CD4-positive, alpha-beta memory T cell (primary cell): ENCODE measurements at places on chromosomes 1 and 21. TPM values are rescaled to one million over a fixed set of nuclear protein-coding genes. Genes with fewer than 3 reads are reported as not detected.
A peak's percentile ranks its signal among the peaks of the same experiment; 100 is the strongest.

- no peaks in the 10 kb centered on the region for H3K27me3 ChIP-seq
- peaks cover 72% of the 10 kb centered on the region for H3K36me3 ChIP-seq
- no peak overlapping the region for H3K27ac ChIP-seq
- DNase-seq: no peak
- H3K4me3 ChIP-seq: no peak overlapping the region
- peaks cover 25% of the 10 kb centered on the region for H3K4me1 ChIP-seq
These were observed 21.3 kb upstream of the KCNQ4 start for GRCh38 chr1:40762144-40762923.

CTH gene
- total RNA-seq: 2.9 TPM

CFAP141 gene
- total RNA-seq: not detected

DNA sequence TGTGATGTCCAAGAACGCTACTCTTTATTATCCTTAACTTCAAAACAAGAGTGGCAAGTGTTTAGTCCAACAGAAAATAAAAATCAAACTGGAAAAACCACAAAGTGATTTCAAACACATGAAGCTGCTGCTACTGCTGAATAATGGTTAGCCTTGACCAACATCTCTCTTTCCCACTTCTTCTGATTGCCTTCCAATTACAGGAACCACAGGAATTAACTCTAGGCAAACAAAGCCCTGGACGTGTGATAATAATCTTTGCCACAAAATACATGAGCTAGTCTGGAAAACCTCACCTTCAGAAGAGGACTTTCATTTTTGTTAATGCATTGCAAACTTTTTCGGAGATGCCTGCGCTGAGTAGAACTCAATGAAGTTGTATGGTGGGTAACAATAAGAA, 48.6 kb upstream of the COL11A1 start:
- H3K4me3 ChIP-seq: no peak overlapping the region
- no peaks in the 10 kb centered on the region for H3K4me1 ChIP-seq
- no peak for DNase-seq
- H3K27ac ChIP-seq: no peak overlapping the region

GRCh38 chr1:107246775-107247345, 106.0 kb downstream of the NTNG1 start:
- DNase-seq: no peak
- H3K4me3 ChIP-seq: no peak overlapping the region
- no peaks in the 10 kb centered on the region for H3K36me3 ChIP-seq
- no peaks in the 10 kb centered on the region for H3K4me1 ChIP-seq

ADCY10 gene
- 0.61 TPM for total RNA-seq

GRIK1 gene
- total RNA-seq: not detected

DNA sequence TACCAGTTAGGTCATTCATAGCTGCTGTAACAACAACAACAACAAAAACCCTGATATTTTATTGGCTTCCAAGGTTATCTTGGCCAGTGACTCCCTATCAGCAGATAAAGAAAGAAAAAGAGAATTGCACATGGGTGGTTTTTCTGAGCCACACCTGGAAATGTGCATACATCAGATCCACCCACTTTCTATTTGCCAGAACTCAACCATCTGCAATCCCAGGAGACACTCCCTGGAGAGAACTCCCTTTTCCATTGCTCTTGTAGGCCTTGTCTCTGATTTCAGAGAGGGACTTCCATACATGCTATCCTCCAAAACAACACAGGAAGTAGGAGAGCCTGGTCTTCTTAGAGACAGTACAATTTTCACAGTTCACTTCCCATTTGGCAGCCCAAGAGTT, 74.9 kb upstream of the ZC3H11B start:
- no peaks in the 10 kb centered on the region for H3K36me3 ChIP-seq
- no peaks in the 10 kb centered on the region for H3K4me1 ChIP-seq
- no peak overlapping the region for H3K4me3 ChIP-seq

GRCh38 chr1:205325334-205325884, 3.9 kb upstream of the NUAK2 start:
- no peak overlapping the region for H3K27ac ChIP-seq
- H3K4me3 ChIP-seq: no peak overlapping the region
- no peaks in the 10 kb centered on the region for H3K36me3 ChIP-seq
- DNase-seq: peak; percentile 67
- no peaks in the 10 kb centered on the region for H3K27me3 ChIP-seq

- H3K27ac ChIP-seq: peak overlapping the region; percentile 69
- peaks cover 66% of the 10 kb centered on the region for H3K4me1 ChIP-seq
- H3K27me3 ChIP-seq: no peaks in the 10 kb centered on the region
- DNase-seq: peak; percentile 72
- no peaks in the 10 kb centered on the region for H3K36me3 ChIP-seq
These were observed 957 bp downstream of the EPS15 start for GRCh38 chr1:51518033-51518585.

- no peaks in the 10 kb centered on the region for H3K27me3 ChIP-seq
- H3K4me1 ChIP-seq: no peaks in the 10 kb centered on the region
- no peak for DNase-seq
- no peak overlapping the region for H3K27ac ChIP-seq
- no peak overlapping the region for H3K4me3 ChIP-seq
These were observed 12.7 kb downstream of the GREM2 start for GRCh38 chr1:240599299-240599698.

- peaks cover 18% of the 10 kb centered on the region for H3K36me3 ChIP-seq
- no peak for DNase-seq
- H3K27ac ChIP-seq: no peak overlapping the region
- H3K4me3 ChIP-seq: no peak overlapping the region
These were observed 6.4 kb upstream of the CDK11B start for GRCh38 chr1:1664941-1665814.

DNA sequence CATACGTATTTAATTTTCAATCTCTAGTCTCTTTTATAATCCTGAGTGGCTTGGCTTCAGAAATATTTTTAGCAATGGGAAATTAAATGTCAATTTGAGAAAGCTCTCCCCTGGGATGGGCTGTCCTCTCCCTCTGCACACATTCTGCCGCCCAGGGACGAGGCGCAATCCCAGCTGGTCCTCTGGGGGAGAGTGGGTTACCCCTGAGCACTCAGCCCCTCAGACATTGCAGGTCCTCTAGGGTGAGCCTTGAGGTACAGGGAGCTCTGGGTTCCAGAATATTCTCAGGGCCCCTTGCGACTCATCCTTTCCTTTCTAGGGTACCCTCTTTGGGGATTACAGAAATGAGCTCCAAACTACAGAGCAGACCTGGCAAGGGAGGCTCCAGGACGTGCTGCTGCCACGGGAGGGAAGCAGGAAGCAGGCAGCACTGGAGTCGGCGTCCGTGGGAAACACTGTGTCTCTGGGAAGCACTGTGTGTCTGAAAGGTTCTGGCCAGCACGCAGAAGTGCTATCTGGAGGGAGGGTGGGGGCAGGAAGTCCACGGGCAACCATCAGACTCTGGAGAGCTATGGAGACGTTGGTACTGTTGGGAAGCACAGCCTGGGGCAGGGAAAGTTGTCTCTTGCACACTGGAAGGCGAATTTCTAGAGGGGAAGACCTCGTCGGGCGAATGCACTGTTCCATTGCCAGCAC, 343.3 kb upstream of the VAMP3 start:
- no peak overlapping the region for H3K27ac ChIP-seq
- no peaks in the 10 kb centered on the region for H3K4me1 ChIP-seq
- DNase-seq: no peak
- H3K36me3 ChIP-seq: no peaks in the 10 kb centered on the region

GRCh38 chr21:41149199-41149598, 18.8 kb upstream of the BACE2 start:
- H3K4me1 ChIP-seq: no peaks in the 10 kb centered on the region
- H3K27me3 ChIP-seq: no peaks in the 10 kb centered on the region
- no peaks in the 10 kb centered on the region for H3K36me3 ChIP-seq
- no peak for DNase-seq
- H3K4me3 ChIP-seq: no peak overlapping the region
- H3K27ac ChIP-seq: no peak overlapping the region

DNA sequence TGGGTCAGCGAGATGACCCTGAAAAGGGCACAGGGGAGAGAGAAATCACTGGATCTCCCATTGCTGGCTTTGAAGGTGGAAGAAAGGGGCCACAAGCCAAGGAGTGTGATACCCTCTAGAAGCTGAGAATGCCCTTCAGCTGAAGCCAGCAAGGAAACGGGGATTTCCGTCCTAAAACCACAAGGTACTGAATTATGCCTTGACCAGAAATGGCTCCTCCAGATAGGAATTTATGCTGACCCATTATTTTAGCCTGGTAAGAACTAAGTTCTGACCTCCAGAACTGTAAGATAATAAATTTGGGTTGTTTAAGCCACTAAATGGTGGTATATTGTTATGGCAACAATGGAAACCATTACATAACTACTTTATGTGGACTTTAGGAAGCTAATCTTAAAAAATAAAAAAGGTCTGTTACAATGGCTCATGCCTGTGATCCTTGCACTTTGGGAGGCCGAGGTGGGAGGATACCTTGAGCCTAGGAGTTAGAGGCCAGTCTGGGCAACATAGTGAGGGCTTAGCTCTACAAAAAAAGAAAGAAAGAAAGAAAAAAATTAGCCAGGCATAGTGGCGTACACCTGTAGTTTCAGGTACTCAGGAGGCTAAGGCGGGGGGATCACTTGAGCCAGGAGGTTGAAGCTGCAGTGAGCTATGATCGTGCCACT, 3.6 kb upstream of the H6PD start:
- no peak for DNase-seq
- H3K27me3 ChIP-seq: no peaks in the 10 kb centered on the region
- H3K27ac ChIP-seq: no peak overlapping the region
- peaks cover 14% of the 10 kb centered on the region for H3K4me1 ChIP-seq

SPRR2A gene
- not detected for total RNA-seq

DNA sequence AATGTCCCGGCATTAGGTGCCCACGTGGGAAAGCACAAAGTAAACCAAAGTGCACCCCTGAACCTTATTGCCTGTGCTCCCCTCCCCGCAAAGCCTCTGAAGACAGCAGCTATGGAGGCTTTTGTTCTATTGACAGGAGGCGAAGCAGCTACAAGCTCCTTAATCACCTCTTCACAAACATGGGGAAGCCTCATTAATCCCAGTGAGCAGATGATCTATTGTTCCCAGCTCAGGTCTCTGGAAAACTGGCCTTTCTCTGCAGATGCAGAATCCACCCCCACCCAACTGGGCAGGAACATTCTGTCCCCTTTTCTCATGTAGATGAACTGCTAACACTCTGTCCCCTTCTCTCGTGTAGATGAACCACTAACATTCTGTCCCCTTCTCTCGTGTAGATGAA, 190.5 kb upstream of the CSF3R start:
- peaks cover 5% of the 10 kb centered on the region for H3K27me3 ChIP-seq
- no peaks in the 10 kb centered on the region for H3K36me3 ChIP-seq
- no peak overlapping the region for H3K4me3 ChIP-seq
- H3K27ac ChIP-seq: no peak overlapping the region
- no peaks in the 10 kb centered on the region for H3K4me1 ChIP-seq

DNA sequence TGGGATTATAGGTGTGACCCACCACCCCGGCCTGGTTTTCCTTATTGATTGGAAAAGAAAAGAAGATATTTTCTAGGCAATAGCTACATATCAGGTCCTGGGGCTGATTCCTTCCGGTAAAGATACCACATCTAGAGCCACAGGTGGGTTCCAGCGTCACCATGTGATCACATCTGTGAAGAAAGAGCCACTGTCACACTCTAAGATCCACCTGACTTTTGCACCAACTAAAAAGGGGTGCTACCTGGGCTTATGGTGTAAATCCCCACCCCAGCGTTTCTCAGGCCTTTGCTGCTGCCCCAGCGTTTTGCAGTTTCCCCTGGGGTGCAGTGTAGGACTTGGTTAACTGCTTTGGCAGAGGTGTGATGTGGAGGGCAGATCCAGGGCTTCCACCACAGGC, 22.3 kb upstream of the PDE9A start:
- H3K4me1 ChIP-seq: no peaks in the 10 kb centered on the region
- H3K27me3 ChIP-seq: no peaks in the 10 kb centered on the region
- H3K4me3 ChIP-seq: no peak overlapping the region
- H3K27ac ChIP-seq: no peak overlapping the region
- H3K36me3 ChIP-seq: no peaks in the 10 kb centered on the region

FBXO2 gene
- total RNA-seq: 5.1 TPM

DNA sequence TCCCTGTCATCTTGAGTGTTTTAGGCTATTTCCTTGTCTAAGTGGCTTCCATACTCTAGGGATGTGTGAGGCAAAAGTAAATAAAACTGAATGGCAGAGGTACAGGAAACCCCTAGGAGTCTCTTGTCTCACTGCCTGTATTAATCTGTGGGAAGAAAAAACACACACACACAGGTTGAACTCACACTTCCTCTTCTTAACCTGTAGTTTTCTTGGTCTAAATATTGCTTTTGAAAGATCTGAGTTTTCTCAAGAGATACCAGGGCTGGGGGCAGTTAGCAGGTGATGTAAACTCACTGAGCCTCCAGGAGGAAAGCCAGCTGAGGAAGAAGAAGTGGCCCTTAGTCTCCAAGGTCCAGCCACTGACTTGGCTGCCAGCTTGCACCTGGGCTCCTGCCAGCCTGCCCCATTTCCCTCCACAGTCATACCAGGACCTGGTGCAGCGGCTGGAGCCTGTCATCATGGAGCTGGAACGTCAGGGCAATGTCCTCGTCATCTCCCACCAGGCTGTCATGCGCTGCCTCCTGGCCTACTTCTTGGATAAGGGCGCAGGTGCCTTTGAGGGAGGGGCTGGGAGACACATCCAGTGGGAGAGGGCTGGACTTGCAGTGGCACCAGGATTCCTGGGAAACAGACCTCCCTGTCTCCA, 16.9 kb downstream of the PFKFB2 start:
- DNase-seq: no peak
- H3K27ac ChIP-seq: no peak overlapping the region
- no peak overlapping the region for H3K4me3 ChIP-seq
- peaks cover 14% of the 10 kb centered on the region for H3K4me1 ChIP-seq
- H3K36me3 ChIP-seq: no peaks in the 10 kb centered on the region
- no peaks in the 10 kb centered on the region for H3K27me3 ChIP-seq

GRCh38 chr1:81797701-81798100, 3.0 kb upstream of the ADGRL2 start:
- no peak overlapping the region for H3K4me3 ChIP-seq
- no peaks in the 10 kb centered on the region for H3K27me3 ChIP-seq
- H3K36me3 ChIP-seq: no peaks in the 10 kb centered on the region
- no peaks in the 10 kb centered on the region for H3K4me1 ChIP-seq

- H3K36me3 ChIP-seq: no peaks in the 10 kb centered on the region
- H3K4me3 ChIP-seq: no peak overlapping the region
- no peak for DNase-seq
These were observed 38.2 kb downstream of the MRPL39 start for GRCh38 chr21:25569084-25569483.

GRCh38 chr21:45408801-45409261, 3.9 kb downstream of the COL18A1 start:
- peaks cover 21% of the 10 kb centered on the region for H3K27me3 ChIP-seq
- DNase-seq: peak; percentile 31
- H3K36me3 ChIP-seq: no peaks in the 10 kb centered on the region
- no peak overlapping the region for H3K4me3 ChIP-seq

C1orf87 gene
- total RNA-seq: not detected

PTPN14 gene
- 0.20 TPM for total RNA-seq

CLCNKB gene
- not detected for total RNA-seq

OR10J1 gene
- total RNA-seq: not detected

- no peak for DNase-seq
- H3K4me1 ChIP-seq: no peaks in the 10 kb centered on the region
- H3K4me3 ChIP-seq: no peak overlapping the region
- H3K27me3 ChIP-seq: no peaks in the 10 kb centered on the region
- H3K36me3 ChIP-seq: no peaks in the 10 kb centered on the region
These were observed 117.4 kb downstream of the MRPS6 start for GRCh38 chr21:34190576-34191321.

- no peaks in the 10 kb centered on the region for H3K36me3 ChIP-seq
- H3K4me3 ChIP-seq: no peak overlapping the region
- peaks cover 27% of the 10 kb centered on the region for H3K27me3 ChIP-seq
- H3K27ac ChIP-seq: no peak overlapping the region
- peaks cover 9% of the 10 kb centered on the region for H3K4me1 ChIP-seq
These were observed 7.0 kb upstream of the ATF3 start for GRCh38 chr1:212601524-212601923.

NEK2 gene
- total RNA-seq: not detected
